ENCODE measurements at places on chromosomes 2 and 18. TPM values are rescaled to one million over a fixed set of nuclear protein-coding genes. Genes with fewer than 3 reads are reported as not detected.

Gene SCYGR4
- polyA plus RNA-seq, result not detected

Gene UCN
- 0.10 TPM for polyA plus RNA-seq

GRCh38 chr2:136032817-136033535 is 47.5 kb upstream of the DARS1 start:
- H3K4me3 ChIP-seq, result no peak overlapping the region
- H3K4me1 ChIP-seq, result no peaks in the 10 kb centered on the region
- no peaks in the 10 kb centered on the region for H3K36me3 ChIP-seq
- no peaks in the 10 kb centered on the region for H3K27me3 ChIP-seq
- no peak for DNase-seq
- H3K27ac ChIP-seq, result no peak overlapping the region

Gene PARD3B
- 1.2 TPM for polyA plus RNA-seq

GRCh38 chr2:241309684-241310117 is 5.8 kb downstream of the HDLBP start:
- H3K36me3 ChIP-seq, result peaks cover 4% of the 10 kb centered on the region
- H3K27me3 ChIP-seq, result no peaks in the 10 kb centered on the region
- peaks cover 44% of the 10 kb centered on the region for H3K4me1 ChIP-seq
- H3K27ac ChIP-seq, result peak overlapping the region; percentile 22

DNA sequence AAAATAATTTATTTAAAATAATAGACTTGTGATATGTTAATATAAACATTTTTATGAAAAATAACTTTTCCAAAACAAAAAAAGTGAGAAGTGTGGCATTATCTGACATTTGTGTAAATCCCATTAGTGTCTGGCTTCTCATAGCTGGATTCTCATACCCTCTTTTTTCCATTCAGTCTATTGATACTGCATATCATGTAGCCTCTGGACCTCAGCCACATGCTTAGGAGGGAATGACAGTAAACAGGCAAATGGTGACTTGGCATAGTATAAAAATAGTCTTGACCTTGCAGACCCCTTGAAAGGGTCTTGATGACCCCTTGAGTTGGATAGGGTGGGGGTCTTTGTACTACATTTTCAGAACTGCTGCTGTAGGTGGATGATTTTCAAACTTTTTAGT is 29.2 kb downstream of the GALNT1 start:
- H3K4me3 ChIP-seq, result no peak overlapping the region
- H3K4me1 ChIP-seq, result peaks cover 5% of the 10 kb centered on the region
- no peak for DNase-seq
- no peaks in the 10 kb centered on the region for H3K36me3 ChIP-seq

- peaks cover 15% of the 10 kb centered on the region for H3K4me1 ChIP-seq
- H3K36me3 ChIP-seq, result no peaks in the 10 kb centered on the region
- no peaks in the 10 kb centered on the region for H3K27me3 ChIP-seq
- H3K27ac ChIP-seq, result no peak overlapping the region
- DNase-seq, result peak; percentile 55
These were observed 66.9 kb upstream of the ZNG1B start for GRCh38 chr2:113370478-113371091.

- H3K27me3 ChIP-seq, result no peaks in the 10 kb centered on the region
- peaks cover 18% of the 10 kb centered on the region for H3K4me1 ChIP-seq
- no peak for DNase-seq
- peaks cover 2% of the 10 kb centered on the region for H3K36me3 ChIP-seq
- no peak overlapping the region for H3K4me3 ChIP-seq
- H3K27ac ChIP-seq, result no peak overlapping the region
These were observed 172.1 kb downstream of the SETBP1 start for GRCh38 chr18:44852818-44853217.

Gene SPEG
- polyA plus RNA-seq, result 18.8 TPM

Gene RIT2
- not detected for polyA plus RNA-seq

Gene LGALSL
- 64.9 TPM for polyA plus RNA-seq

Gene TLX2
- polyA plus RNA-seq, result not detected

DNA sequence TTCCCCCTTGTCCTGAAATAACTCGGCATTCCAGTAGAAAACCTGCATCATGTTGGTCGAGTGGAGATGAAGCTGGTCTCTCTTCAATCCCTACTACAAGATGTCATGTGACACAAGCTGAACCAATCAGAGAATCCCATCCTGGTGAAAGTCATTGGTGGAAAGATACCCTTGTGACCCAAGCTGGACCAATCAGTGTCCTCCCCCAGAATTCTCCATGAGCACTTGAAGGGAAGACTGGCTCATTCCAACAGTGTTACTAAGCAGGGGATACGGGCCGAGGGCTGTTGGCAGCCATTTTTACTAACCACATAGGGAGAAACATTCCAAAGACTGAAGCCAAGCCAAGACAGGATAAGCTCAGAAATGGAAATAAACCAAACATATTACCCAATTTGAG is 298.3 kb downstream of the ICOS start:
- no peaks in the 10 kb centered on the region for H3K4me1 ChIP-seq
- DNase-seq, result no peak

GRCh38 chr2:169819106-169819505 is 5.6 kb downstream of the METTL5 start:
- H3K4me3 ChIP-seq, result no peak overlapping the region
- no peaks in the 10 kb centered on the region for H3K27me3 ChIP-seq
- peaks cover 4% of the 10 kb centered on the region for H3K36me3 ChIP-seq
- H3K27ac ChIP-seq, result peak overlapping the region; percentile 40

GRCh38 chr2:68734688-68735525 is at the start of gene ARHGAP25:
TSS of gene ARHGAP25 (plus strand) at chr2:68734811. CDS start at chr2:68735200, 389 bp downstream.
- H3K4me1 ChIP-seq, result peaks cover 20% of the 10 kb centered on the region
- H3K36me3 ChIP-seq, result no peaks in the 10 kb centered on the region
- H3K27ac ChIP-seq, result no peak within 1 kb of the TSS
- H3K4me3 ChIP-seq, result no peak within 1 kb of the TSS
- H3K27me3 ChIP-seq, result no peaks in the 10 kb centered on the region

GRCh38 chr2:232104076-232104646 is 142.6 kb downstream of the DIS3L2 start:
- no peak overlapping the region for H3K4me3 ChIP-seq
- H3K4me1 ChIP-seq, result peaks cover 5% of the 10 kb centered on the region
- no peak for DNase-seq
- no peaks in the 10 kb centered on the region for H3K36me3 ChIP-seq
- no peak overlapping the region for H3K27ac ChIP-seq

DNA sequence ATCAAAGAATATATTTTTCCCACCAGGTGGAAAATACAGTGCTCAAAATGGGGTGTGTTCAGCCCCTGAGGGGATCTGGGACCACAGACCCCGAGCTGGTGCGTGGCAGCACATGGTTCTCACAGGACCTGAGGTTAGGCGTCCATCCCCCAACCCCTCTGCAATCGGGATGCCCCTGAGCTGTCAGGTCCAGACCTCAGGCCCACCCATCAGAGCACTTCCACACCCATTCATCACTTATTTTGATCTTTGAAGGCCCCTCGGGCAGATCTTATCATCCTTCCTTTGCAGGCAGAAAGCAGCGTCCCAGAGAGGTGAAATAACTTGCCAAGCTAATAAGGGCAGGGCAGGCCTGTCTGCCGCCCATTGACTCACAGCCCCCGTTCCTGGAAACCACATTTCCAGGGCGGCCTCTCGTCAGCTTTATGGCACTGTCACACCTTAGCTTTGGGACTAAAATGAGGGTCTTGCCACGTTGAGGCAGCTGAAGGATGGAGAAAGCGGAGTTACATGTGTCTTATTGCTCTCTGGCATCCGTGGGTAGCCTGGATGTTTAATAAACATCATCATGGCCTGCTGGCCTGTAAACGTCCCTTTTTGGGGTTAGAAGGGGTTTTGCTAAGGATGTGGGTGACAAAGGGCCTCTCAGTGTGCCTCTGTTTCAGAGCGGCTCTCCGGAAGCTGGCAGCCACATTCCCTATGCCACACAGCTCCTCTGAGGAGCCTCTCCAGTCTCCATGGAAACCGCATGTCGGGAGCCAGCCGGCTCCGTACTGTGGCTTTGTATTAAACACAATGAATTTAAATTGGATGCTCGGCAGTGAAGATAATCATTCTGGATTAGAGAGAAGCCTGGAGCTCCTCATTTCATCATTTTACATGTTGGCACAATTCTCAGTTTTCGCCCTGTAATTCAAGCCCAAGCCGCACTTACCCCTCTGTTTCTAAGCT is 58.3 kb upstream of the MAPRE3 start:
- H3K27ac ChIP-seq, result no peak overlapping the region
- H3K36me3 ChIP-seq, result no peaks in the 10 kb centered on the region
- no peak overlapping the region for H3K4me3 ChIP-seq
- peaks cover 51% of the 10 kb centered on the region for H3K27me3 ChIP-seq
- H3K4me1 ChIP-seq, result no peaks in the 10 kb centered on the region
- DNase-seq, result no peak

- no peaks in the 10 kb centered on the region for H3K36me3 ChIP-seq
- DNase-seq, result peak; percentile 52
- no peak overlapping the region for H3K27ac ChIP-seq
- H3K4me3 ChIP-seq, result no peak overlapping the region
- no peaks in the 10 kb centered on the region for H3K27me3 ChIP-seq
- H3K4me1 ChIP-seq, result no peaks in the 10 kb centered on the region
These were observed 32.4 kb downstream of the LHCGR start for GRCh38 chr2:48723129-48723528.

Gene TEKT4
- not detected for polyA plus RNA-seq

- H3K36me3 ChIP-seq, result no peaks in the 10 kb centered on the region
- no peak overlapping the region for H3K4me3 ChIP-seq
- no peak overlapping the region for H3K27ac ChIP-seq
- H3K4me1 ChIP-seq, result no peaks in the 10 kb centered on the region
- H3K27me3 ChIP-seq, result peaks cover 11% of the 10 kb centered on the region
- DNase-seq, result no peak
These were observed 85.4 kb upstream of the CABLES1 start for GRCh38 chr18:23049698-23050373.

- no peak overlapping the region for H3K27ac ChIP-seq
- no peaks in the 10 kb centered on the region for H3K4me1 ChIP-seq
- no peaks in the 10 kb centered on the region for H3K36me3 ChIP-seq
- H3K27me3 ChIP-seq, result no peaks in the 10 kb centered on the region
- H3K4me3 ChIP-seq, result no peak overlapping the region
- DNase-seq, result no peak
These were observed 70.6 kb downstream of the LDAH start for GRCh38 chr2:20752293-20752692.

DNA sequence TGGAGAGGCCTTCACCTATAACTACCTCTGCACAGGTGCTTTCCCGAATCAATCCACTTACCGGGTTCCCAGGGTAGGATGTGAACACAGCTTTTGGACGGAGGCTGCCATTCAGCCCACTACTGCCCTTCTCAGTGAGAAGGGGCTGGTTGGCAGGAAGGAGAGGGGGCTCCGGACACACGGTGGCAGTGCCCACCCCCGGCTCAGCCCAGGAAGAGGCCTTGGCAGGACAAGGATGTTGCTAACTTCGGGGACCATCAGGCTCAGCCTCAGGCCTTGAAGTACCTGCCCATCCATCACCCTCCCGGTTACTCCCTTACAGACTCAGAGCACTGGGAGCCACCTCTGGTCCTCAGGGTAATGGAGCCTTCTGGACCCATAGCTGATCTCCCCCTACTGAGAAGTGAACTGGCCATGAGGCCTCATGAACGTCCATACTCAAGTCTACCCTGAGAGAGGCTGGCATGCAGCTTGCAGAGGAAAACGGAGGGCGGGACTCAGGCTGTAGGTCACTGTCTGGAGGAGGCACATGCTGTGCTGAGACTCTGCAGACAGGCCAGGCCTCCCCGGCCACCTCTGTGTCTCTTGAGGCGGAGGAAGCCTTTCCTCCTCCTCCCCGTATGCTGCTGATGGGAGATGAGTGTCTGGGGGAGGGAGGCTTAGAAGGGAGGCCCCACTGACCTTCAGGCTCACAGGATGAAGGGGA is 191.0 kb downstream of the TWIST2 start:
- no peaks in the 10 kb centered on the region for H3K36me3 ChIP-seq
- H3K4me3 ChIP-seq, result no peak overlapping the region
- peaks cover 13% of the 10 kb centered on the region for H3K27me3 ChIP-seq
- no peak overlapping the region for H3K27ac ChIP-seq

Gene MAP4K3
- 11.9 TPM for polyA plus RNA-seq

DNA sequence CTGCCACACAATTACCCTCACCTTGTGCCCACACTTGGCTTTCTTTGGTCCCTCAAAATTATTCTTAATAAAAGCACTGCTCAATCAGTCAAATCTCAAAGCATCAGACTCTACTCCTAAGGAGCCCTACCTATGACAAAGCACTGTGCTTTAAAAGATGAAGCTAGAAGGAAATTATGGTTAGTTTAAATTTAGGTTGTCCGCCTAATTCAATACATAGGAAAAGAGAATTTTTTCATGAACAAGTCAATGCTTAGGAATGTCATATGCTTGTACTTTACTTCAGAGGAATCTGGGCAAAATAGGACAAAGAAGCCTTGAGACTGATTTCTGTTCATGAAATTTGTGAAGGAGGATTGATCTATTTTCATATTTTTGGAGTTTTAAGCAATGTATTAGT is 726.4 kb upstream of the CDH2 start:
- H3K27me3 ChIP-seq, result no peaks in the 10 kb centered on the region
- no peak overlapping the region for H3K4me3 ChIP-seq
- H3K4me1 ChIP-seq, result no peaks in the 10 kb centered on the region
- no peaks in the 10 kb centered on the region for H3K36me3 ChIP-seq
- no peak overlapping the region for H3K27ac ChIP-seq
- DNase-seq, result no peak

Gene IL18R1
- 1.5 TPM for polyA plus RNA-seq

GRCh38 chr2:172172513-172173173 is 69.9 kb upstream of the DLX2 start:
- H3K27ac ChIP-seq, result peak overlapping the region; percentile 61
- no peaks in the 10 kb centered on the region for H3K27me3 ChIP-seq
- no peak for DNase-seq
- peaks cover 11% of the 10 kb centered on the region for H3K4me1 ChIP-seq

Gene SIX3
- not detected for polyA plus RNA-seq

GRCh38 chr2:9335322-9335832 is 88.0 kb downstream of the ITGB1BP1 start:
- H3K27me3 ChIP-seq, result no peaks in the 10 kb centered on the region
- H3K4me1 ChIP-seq, result peaks cover 12% of the 10 kb centered on the region
- no peak for DNase-seq

Gene SP5
- not detected for polyA plus RNA-seq

Gene BOLL
- polyA plus RNA-seq, result not detected

- H3K27me3 ChIP-seq, result peaks cover 14% of the 10 kb centered on the region
- H3K27ac ChIP-seq, result no peak overlapping the region
These were observed 6.3 kb upstream of the OTOS start for GRCh38 chr2:240146627-240147278.

DNA sequence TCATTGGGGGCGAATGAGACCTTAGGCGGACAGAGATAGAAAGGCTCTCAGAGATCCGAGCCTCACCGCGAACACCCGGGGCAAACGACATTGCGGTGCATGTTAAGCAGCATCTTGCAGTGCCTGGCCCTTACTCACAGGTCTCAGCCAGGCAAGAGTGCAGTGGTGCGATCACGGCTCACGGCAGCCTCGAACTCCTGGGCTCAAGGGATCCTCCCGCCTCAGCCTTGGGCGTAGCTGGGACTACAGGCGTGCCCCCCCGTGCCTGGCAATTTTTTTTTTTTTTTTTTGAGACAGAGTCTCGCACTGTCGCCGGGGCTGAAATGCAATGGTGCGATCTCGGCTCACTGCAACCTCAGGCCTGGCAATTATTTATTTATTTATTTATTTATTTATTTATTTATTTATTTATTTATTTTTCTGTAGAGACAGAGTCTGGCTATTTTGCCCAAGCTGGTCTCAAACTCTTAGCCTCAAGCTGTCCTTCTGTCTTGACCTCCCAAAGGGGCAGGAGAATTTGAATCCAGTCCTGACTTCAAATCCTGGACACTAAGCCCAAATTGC is 1.3 kb downstream of the LAMA3 start:
- no peaks in the 10 kb centered on the region for H3K27me3 ChIP-seq
- no peak for DNase-seq
- no peak overlapping the region for H3K27ac ChIP-seq

Data from keratinocyte (primary cell).